Activated gamma-delta T cell (primary cell): ENCODE measurements at places on chromosomes 4 and X.

DNA sequence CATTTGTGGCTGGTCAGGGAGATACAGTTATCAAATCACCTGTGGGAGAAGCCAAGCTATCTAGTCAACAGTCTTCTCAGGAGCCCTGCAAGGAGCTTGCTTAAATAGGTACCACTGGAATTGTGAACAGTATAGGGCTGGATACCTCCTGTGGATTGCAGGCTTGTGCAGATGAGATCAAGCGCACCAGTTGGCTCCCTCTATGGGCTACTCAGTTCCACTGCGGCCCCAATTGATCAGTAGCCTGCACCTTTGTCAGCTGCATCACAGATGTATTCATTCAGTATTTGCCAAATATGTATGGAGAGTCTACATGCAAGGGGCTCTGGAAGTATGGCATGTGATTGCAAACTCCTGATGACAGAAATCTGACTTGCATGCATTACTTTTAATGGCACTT, 28.6 kb downstream of the TEX13A start:
- no peak for DNase-seq

- no peak for DNase-seq
These were observed 19.5 kb downstream of the EPGN start for GRCh38 chr4:74327762-74328161.

- no peak for DNase-seq
These were observed 2.0 kb downstream of the CHST7 start for GRCh38 chrX:46575586-46575985.

DNA sequence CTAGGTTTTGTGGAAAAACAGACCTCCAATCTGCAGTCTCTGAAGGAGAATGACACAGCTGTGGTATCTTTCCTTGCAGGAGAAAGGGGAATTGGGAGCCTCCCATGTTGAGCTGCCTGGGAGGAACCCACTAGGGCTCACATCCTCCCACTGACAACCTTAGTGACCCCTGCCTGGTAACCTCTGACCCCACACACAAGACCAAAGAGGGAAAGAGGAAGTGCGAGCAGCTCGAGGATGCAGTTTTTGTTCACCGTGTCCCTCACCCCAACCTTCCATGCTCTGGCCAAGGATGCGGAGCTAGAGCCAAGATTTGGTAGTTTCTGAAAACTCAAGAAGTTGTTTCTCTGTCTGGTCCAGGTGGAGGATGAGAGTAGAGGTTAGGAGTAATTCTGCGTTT, 5.4 kb upstream of the ZXDA start:
- DNase-seq: no peak

- DNase-seq: no peak
These were observed 239.1 kb downstream of the RASL11B start for GRCh38 chr4:53101191-53101581.

DNA sequence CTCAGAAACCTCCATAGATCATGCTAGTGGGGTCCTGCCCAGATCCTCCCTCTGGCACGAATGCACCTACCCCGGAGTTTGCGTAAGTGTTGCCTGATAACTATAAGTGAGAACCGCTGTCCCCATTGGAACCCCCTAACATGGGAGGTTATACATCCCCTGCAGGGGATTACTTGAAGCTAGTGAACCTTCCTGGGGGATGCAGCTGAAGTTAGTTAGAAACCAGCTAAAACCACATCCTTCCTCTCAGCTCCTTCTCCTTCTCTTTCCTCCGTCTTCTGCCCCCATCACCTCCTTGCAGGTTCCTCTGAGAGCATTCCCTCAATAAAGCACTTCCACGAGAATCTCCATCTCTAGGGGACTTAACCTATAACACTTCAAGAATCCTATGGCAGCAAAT, 95.0 kb downstream of the ZNF827 start:
- no peak for DNase-seq

DNA sequence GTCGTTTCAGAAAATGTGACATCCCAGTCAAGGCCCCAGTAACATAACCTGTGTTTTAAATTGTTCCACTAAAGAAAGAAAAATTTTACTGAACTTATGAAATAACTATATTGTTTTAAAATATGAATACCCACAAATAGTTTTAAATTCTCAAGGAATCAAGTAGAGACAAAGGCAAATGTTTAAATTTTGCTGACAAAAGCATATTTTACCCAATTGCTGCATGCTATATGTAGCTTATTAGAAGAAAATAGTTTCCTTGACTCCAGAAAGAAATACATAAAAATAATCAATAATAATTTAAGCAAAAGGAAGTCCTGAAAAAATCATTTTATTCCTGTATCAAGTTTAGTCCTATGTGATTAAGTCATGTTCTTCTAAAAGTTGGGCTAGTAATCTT, 481.3 kb upstream of the ADGRL3 start:
- no peak for DNase-seq

DNA sequence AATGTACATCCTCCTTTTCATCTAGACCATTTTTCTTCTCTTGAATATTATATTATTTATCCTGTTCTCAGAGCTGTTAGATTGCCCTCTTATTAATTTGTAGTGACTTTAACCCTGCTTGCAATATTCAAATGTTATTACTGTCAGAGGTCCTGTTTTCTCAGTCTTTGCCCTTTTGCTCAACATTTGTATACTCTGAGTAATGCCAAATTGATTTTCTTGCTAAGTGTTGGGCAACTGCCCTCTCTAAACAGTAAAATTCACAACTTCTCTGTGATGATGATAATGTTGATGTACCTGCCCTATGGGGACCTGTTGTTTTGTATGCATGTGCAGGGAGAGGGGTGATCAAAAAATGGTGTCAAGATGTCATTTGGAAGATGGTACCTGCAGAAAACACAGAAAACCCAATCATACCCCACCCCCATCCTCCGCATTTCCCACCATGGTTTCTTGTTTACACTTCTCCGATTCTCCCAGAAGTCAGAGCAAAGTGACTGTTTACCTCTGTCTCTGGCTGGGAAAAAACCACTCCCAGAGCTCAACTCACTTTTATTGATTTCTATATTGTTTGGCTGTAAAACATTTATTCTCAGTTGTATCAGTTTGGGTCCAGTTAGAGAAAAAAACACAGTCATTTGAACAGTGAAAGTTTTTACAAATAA, 694.0 kb downstream of the IL1RAPL1 start:
- no peak for DNase-seq

DNA sequence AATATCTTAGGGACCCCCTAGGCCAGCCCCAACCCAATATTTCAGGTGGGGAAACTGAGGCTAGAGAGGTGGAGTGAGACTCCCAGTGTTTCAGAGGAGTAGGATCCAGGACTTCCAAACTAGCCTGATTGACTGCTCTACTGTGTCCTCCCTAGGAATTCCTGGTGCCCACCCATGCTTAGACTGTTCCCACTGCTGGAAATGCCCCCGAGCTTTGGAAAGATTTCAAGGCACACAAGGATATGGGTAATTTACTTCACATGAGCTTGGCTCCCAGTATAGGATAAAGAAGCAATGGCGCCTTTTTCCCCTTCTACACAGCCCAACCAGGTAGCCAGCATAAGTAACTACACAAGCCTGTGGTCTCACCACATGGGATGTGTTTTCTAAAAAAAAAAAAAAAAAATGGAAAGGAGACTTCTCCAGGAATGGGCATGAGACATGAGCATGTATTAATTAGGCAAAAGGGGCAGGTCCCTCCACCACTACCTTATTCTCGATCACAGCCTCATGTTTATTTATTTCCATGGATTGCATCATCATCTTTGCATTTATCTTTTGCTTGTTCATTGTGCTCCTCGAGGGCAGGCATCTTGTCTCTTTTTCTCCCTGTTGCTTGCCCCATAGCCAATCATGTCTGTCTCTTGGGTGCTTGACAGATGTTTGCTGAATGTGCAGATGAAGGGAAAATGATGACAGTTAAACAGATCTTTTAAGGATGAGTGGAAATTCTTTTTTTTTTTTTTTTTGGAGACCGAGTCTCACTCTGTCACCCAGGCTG, 66.7 kb downstream of the DRD5 start:
- no peak for DNase-seq

DNA sequence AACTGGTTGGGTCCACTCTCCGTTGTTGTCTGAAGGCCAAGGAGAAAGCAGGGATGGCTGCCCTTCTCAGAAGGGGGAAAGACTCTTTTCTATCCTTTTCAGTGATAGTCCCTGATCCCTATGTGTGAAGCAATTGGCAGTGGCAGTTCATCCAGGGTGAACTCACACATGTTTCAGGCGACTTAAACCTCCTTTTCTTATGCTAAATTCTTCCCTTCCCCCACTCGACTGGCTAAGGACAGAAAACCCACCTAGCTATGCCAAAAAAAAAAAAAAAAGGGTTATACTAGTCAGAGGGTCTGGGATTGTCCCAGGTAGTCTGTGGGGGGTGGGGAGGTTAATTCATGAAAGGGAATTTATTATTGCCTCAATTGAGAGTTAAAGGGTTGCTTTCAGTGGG, 12.2 kb upstream of the ZNF280C start:
- no peak for DNase-seq

DNA sequence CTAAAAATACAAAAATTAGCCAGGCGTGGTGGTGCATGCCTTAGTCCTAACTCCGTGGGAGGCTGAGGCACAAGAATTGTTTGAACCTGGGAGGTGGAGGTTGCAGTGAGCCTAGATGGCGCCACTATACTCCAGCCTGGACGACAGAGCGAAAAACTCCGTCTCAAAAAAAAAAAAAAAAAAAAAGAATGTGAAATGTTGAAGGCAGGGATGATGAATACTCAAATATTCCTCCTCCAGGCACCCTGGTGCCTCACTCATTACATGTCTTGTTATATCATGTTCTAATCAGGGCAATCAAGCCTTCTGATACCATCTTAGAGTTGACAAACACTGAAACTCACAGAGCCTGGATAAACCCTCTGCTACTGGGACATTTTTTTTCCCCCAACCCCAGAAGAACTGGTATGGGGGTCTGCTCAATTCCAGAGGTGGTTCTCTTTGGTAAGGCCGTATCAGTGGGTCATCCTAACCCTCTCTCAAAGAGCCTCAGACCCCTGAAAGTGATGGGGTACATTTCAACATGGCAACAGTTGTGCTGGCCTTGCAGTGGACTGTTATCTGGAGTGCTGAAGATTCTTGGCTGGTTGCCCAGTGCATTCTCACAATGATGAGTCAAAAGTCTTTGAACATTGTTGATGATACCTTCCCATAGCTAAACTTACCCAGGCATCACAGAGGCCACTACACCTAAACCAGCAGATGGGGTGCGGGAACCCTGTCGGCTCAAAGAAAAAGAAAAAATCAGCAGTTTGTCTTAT, 2.4 kb upstream of the SH3KBP1 start:
- DNase-seq: no peak

DNA sequence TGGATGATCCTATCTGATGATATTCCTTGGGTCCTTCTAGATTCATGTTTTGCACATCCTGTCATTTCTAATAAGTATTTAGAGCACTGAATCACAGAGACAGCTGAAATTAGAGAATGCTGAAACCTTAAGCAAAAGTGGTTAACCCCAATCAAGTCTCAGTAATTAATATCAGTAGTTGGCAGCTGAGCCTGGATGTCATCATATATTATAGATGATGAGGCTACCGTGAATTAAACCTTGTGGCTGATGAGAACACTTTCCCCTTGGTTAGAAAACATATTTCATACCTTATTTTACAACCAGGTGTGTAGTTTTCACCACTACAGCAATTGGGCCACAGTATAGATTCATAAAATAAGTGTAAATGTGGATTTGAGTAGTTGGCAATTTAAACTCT, 499.0 kb downstream of the PDGFC start:
- DNase-seq: no peak

GRCh38 chr4:124334119-124334518, 378.4 kb downstream of the ANKRD50 start:
- DNase-seq: no peak

DNA sequence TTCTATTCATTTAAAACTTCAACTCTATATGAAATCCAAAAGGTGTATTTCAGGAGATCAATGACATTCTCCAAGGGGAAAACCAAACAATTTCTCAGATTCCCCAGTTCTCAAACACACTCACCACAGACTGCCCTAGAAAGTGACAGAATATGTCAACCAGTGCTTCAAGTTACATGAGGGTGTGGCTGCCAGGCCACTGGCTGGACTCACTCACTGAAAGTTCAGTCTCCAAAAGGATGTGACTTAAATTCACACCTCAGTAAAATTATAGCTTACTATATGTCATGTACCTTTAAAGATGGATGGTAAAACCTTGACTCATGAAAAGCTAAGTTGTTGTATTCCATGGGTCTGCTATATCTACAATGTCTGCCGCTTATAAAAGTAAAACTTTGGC, 7.3 kb downstream of the INPP4B start:
- no peak for DNase-seq

DNA sequence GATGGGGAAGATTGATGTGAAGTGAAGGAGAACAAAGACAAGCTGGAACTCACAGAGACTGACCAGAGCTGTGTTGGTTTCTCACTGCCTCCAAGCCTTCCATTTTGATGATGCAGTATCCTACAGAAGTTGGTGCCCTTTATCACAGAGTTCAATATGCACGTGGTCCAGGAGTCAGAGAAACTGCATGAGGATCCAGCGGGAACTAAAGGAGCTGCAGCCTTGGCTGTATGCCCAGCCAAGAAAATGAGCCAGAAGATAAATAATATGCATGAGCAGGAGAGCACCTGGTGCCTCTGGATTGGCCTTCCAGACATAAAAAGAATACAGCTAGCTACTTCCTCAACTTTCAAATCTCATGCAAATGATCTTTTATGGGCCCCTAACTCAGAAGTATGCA, 44.3 kb upstream of the DCLK2 start:
- DNase-seq: no peak

DNA sequence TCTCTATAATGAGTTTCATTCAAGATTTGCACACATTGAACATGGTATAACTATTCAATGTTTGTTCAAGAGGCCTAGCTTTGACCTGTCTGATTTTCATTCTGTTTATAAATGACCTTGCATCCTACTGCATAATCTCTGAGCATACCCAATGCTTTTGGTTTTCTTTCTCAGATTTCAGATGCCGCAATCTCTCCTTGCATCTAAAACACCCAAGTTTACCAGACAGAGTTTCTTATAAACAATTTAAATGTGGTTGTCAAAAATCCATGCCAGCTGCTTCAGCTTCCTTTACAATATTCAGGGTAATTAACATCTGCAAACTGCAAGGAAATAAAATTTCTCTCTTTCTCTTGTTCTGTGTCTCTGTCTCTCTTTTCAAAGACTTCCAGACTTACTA, 123.0 kb upstream of the PCDH18 start:
- DNase-seq: no peak

GRCh38 chrX:345020-345925, 26.7 kb upstream of the GTPBP6 start:
- DNase-seq: peak; percentile 15

- DNase-seq: no peak
These were observed 16.0 kb upstream of the ERCC6L start for GRCh38 chrX:72254816-72255215.

DNA sequence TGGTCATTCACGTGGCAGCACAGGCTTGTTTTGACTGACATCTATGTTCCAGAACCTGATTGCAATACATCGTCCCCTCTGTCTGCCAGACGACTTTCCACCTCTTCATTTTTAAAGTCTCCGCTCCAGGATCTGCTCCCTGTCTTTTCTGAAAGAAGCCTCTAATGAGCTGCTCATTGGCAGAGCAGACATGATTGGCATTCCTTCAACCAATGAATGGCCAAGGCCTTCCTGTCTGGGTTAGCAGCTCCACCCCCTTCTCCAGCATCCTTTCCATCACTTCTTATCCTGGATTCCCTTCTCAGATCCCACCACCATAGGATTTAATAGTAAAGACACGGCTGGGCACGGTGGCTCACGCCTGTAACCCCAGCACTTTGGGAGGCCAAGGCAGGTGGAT, 202.7 kb upstream of the KLF3 start:
- DNase-seq: no peak

- DNase-seq: no peak
These were observed 141.6 kb downstream of the HS3ST1 start for GRCh38 chr4:11287055-11287454.

GRCh38 chr4:172780566-172781081, 388.0 kb upstream of the GALNT7 start:
- no peak for DNase-seq

GRCh38 chrX:7109838-7110793, 37.4 kb upstream of the STS start:
- no peak for DNase-seq
